ENCODE measurements at places on chromosomes 7 and 10.

DNA sequence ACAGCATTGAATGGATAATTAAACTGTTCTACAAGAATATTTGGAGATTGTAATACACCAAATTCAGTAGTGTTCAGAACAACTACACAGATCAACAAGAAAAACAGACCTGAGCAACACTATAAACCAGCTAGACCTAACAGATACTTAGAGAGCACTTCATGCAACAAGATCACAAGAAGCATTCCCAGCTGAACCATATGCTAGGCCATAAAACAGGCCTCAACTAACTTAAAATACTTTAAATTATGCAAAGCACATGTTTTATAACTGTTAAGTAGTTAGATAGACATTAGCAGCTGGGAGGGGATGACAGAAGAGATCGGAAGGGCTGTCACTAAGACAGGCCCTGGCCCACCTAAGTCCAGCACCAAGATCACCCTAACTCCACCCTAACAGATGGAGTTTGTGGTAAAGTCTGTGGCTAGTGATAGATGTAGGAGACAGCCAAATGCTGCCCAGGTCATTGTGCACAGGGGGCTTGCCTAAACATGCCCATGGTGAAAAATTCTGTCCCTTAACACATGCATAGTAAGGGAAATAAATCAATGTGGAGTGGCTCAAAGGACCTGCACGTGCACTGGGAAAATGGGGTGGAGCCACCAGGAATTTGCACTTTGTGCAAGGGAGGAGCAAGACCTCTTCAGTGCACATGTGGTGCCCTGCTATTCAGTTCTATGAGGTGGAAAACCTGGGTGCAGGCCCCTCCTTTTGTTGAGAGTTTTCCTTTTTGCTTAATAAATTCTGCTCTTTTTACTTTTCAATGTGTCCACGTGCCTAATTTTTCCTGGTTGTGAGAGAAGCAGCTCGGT is 567.8 kb upstream of the NRG3 start:
- H3K27ac ChIP-seq: no peak overlapping the region
- H3K36me3 ChIP-seq: no peaks in the 10 kb centered on the region
- no peaks in the 10 kb centered on the region for H3K27me3 ChIP-seq
- peak; percentile 24 for DNase-seq
- no peak overlapping the region for H3K4me3 ChIP-seq
- H3K4me1 ChIP-seq: no peaks in the 10 kb centered on the region

DNA sequence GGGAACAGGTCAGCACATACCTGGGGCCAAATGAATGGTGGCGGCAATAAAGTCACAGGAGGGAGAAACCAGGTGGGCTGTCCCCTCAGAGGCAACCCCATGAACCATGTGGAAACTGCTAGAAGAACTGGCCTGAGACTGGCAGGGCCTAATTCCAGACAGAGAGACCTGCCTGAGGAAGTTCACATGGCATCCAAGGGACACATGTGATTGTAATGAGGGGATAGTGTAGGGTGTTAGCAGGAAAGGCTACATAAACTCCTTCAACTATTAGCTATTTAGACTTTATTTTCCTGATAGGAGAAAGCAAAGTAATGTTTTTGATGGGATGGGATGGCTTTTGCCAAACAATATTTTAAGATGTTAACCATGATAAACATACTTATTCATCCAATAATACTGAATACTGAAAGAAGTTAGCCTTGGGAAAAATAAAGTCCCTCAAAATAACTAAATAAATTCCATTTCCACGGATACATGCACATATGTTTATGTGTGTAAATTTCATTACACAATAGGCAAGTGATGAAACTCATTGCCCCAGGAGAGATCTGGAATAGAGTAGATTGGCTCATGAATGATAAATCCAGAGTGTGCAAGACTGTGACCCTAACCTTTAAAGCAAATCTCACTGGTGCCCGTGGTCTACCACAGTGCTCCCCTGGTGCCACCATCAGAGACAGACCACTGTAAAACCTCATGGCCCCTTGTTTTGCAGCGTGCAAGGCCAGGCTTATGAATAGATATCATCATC is 137.0 kb downstream of the NRF1 start:
- H3K4me1 ChIP-seq: no peaks in the 10 kb centered on the region
- no peaks in the 10 kb centered on the region for H3K36me3 ChIP-seq
- H3K27ac ChIP-seq: no peak overlapping the region
- H3K4me3 ChIP-seq: no peak overlapping the region
- no peaks in the 10 kb centered on the region for H3K27me3 ChIP-seq

GRCh38 chr7:2641406-2642393 is 9.9 kb downstream of the TTYH3 start:
- no peaks in the 10 kb centered on the region for H3K27me3 ChIP-seq
- H3K36me3 ChIP-seq: no peaks in the 10 kb centered on the region
- peaks cover 47% of the 10 kb centered on the region for H3K4me1 ChIP-seq
- peak; percentile 96 for DNase-seq
- peak overlapping the region; percentile 20 for H3K4me3 ChIP-seq

DNA sequence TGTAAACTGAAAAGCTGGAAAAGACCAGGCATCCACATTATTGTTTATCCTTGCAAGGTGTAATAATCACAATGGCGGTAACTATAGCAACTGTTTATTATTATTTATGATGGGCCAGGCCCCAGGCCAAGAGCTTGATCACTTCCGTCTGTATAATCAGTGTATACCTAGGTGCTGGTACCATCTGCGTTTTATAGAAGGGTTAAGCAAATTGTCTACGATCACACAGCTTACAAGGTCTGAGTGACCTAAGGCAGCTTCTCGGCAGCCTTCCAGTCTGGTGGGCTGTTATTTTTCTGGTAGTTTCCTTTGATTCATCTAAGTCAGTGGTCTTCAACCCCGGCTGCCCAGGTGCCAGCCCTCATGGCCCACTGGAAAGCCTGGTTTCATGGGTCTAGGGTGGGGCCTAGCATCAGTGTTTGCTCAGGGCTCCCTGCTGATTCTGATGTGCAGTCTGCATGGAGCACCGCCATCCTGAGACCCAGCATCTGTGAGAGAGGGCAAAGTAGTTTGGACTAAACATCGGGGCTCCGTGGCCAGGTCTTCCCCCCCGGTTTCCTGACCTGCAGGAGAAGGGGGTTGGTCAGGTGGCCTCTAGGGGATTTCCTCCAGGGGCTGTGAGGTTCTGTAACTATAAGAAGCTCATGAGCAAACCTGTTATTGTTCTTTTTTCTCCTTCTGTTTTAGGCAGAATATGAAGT is 146.4 kb downstream of the RGS10 start:
- no peak overlapping the region for H3K4me3 ChIP-seq
- H3K4me1 ChIP-seq: no peaks in the 10 kb centered on the region
- H3K36me3 ChIP-seq: peaks cover 15% of the 10 kb centered on the region
- H3K27me3 ChIP-seq: no peaks in the 10 kb centered on the region

DNA sequence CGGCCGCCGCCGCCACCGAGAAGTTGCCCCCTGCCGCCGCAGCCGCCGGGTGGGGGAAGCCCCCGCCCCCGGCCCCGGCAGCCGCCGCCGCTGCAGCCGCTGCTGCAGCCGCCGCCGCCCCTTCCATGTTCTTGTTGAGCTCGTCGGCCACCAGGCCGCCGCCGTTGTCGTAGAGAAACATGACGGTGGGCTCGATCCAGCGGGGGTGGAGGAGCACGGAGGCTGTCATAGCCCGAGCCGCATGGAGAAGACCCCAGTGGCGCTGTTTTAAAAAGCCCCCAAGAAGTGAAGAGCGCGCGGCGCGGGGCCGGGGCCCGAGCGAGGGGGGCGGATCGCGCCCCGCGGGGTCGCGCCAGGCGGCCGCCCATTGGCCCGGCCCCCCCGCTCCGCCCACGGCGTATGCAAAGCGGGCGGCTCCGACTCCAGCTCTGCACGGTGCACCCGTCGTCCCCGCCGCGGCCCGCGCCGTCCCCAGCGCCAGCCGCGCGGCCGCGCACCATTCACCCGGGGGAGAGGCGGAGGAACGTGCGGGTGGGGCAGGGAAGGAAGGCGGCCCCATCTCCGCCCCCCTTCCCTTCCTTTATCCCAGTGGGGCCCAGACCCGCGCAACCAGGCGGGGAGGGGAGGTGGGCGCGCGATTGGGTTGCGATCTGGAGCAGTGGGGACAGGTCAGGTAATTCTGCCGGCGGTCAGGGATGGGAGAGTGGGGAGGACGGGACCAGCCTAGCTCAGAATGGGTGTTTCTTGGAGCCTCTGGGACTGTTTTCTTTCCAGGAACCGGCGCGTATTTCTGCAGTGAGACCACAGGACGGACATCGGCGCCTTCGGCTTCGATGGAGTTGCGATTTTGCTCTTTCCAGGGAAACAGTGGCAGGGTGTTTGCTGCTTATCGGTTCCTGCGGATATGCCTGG is at the start of gene HOXA13:
Gene HOXA13 (minus strand): TSS at position 243 of the 912 bp plus-strand sequence. CDS start 14 bp downstream, at position 229.
- H3K4me1 ChIP-seq: peaks cover 50% of the 10 kb centered on the region
- no peaks in the 10 kb centered on the region for H3K36me3 ChIP-seq
- H3K27ac ChIP-seq: peak within 1 kb of the TSS; percentile 98
- H3K4me3 ChIP-seq: peak within 1 kb of the TSS; percentile 78

DNA sequence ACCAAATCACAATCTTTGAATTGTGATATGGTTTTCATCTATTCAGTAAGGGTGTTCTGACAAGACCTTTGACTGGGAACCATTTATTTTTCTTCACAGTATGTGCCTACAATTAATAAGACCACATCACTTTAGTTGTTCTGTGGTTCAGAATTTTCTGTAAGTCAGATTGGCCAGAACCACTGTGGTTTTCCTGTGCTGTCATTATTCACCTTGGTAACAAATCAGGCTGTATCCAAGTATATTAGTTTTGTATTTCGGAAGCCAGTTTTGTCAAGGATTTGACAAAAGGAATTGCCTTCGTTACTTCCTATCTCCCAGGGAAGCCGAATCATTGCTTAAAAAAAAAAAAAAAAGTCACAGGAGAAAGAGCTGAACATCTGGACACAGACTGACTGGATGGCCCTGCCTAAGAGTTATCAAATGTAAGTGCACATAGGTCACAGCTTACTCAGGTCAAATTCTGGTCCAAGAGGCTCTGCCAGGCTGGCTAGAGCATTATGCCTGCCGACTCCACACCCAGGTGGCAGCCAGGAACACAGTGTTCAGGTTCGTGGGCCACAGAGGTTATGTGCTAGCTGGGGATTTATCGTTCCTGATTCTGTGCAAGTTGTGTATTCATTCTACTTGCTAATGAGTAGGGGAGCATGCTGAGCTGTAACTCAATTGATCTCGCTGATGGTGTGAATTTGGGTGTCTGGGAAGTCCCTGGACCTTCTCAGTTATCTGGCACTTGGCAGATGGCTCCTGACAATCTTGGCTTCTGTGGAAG is 175.3 kb downstream of the JAZF1 start:
- no peak for DNase-seq
- no peak overlapping the region for H3K4me3 ChIP-seq
- H3K27ac ChIP-seq: no peak overlapping the region
- H3K36me3 ChIP-seq: no peaks in the 10 kb centered on the region

DNA sequence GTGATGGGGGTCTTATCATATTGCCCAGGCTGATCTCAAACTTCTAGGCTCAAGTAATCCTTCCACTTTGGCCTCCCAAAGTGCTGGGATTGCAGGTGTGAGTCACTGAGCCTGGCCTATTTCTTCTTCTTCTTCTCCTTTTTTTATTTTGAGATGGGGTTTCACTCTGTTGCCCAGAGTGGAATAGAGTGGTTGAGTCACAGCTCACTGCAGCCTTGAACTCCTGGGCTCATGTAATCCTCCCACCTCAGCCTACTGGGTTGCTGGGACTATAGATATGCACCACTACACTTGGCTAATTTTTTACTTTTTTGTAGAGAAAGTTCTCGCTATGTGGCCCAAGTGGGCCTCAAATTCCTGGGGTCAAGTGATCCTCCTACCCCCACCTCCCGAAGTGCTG is 124.3 kb downstream of the SKIDA1 start:
- H3K27me3 ChIP-seq: no peaks in the 10 kb centered on the region
- H3K4me1 ChIP-seq: peaks cover 19% of the 10 kb centered on the region
- no peak overlapping the region for H3K4me3 ChIP-seq
- H3K36me3 ChIP-seq: no peaks in the 10 kb centered on the region
- H3K27ac ChIP-seq: no peak overlapping the region

DNA sequence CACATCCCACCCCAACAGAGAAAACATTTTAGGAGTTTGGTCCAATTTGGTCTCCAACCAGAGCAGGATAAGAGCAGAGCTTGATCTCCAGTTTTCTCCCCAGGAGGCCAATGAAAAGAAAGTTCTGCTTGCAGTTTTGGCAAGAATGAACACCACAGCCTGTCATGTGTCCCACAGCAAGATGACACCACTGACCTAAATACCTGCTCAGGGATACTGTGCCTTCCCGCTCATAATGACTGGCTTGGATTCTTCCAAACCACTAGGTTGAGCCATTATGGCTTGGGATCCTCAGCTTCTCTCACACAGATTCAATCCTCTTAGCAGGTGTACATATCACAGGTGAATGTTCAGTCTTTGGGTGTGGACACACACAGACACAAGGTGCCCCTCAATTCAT is 53.3 kb downstream of the C10orf90 start:
- H3K4me3 ChIP-seq: no peak overlapping the region
- no peak overlapping the region for H3K27ac ChIP-seq
- no peak for DNase-seq
- H3K36me3 ChIP-seq: no peaks in the 10 kb centered on the region
- H3K27me3 ChIP-seq: no peaks in the 10 kb centered on the region
- H3K4me1 ChIP-seq: no peaks in the 10 kb centered on the region

DNA sequence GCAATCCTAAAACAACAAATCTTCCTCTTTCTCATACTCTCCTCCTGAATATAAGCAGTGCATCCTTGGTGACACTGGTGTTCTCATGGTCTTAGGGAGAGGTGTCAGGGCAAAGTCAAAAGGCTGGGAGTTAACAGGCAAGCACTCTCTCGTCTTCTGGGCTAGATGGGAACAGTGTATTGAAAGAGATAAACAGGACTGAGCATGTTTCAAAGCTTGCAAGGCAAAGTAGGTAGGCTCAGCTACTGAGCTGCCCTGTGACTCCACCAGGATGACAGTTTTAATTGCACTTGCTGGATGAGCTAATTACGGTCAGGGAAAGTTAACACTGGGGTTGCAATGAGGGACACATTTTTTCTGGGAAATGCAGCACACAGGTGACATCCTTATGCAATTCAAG is 554.9 kb upstream of the NRP1 start:
- H3K27me3 ChIP-seq: no peaks in the 10 kb centered on the region
- DNase-seq: no peak
- H3K36me3 ChIP-seq: no peaks in the 10 kb centered on the region
- no peak overlapping the region for H3K27ac ChIP-seq

DNA sequence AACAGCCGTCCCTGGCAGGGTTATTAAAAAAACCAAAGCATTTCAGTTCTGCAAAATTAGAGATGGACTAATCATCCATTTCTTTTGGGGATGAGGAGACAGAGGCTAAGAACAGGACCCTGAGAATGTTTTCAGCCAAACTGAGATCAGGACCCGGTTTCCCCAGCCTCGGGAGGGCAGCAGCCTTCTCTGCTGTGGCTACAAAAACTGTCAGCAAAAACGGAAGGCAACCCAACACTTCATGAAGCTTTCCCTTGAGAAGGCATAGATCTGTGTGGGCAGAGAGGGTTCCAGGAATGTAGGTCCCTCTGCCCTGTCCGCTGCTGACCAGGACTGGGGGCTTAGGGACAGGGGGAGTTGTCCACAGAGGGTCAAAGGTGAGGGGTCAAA is 313.5 kb downstream of the TCERG1L start:
- no peak for DNase-seq
- H3K4me1 ChIP-seq: no peaks in the 10 kb centered on the region
- no peaks in the 10 kb centered on the region for H3K27me3 ChIP-seq
- no peak overlapping the region for H3K4me3 ChIP-seq
- H3K27ac ChIP-seq: no peak overlapping the region
